ENCODE measurements at places on chromosomes 2 and 18.

DNA sequence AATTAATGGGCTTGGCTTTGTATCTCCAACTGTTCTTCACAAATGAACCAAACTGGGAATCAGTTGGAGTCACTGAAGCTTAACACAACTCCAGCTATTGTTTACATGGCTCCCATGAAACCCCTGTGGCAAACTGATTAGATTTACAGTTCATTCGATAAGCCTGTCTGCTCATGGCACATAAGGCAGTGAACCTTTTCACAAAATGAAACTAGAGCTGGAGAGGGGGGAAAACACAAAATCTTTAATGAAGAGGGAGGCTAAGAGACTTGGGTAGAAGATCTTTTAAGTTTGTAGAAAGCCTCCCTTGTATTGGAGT lies 11.6 kb upstream of the ITGA6 start:
- no peak for DNase-seq

DNA sequence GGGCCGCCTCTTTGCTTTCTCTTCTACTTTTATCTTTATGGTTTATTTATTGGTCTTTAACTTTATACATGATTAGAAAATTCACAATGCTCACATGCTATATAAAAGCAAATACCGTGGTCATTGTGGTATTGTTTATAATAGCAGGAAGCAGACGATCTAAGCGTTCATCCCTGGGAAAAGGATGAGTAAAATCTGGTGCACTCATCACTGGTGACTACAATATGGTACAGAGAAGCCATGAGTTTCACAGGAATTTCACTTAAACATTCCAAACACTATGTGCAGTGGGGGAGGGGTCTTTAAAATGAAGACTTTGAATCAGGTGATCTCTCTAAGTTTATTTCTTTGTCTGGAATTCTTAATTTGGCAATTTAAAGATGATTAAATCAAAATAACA lies 97.9 kb downstream of the SCN3A start:
- DNase-seq = no peak

GRCh38 chr2:44916291-44916690 lies 25.2 kb upstream of the SIX3 start:
- no peak for DNase-seq

DNA sequence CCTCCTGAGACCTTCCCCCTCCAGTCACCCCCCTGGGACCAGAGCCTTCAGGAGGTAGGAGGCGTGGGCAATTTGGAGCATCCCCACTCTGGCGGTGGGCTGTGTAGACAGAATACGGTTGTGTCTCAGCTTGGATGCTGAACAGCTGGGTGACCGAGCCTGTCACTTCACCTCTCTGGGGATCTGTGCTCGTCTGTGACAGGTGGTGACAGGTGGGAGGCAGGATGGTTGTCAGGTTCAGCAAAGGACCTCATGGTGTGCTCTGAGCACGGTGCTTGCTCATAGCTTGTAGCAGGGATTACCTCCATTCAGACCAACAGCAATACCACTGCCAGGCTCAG lies 186.5 kb upstream of the HS6ST1 start:
- no peak for DNase-seq

DNA sequence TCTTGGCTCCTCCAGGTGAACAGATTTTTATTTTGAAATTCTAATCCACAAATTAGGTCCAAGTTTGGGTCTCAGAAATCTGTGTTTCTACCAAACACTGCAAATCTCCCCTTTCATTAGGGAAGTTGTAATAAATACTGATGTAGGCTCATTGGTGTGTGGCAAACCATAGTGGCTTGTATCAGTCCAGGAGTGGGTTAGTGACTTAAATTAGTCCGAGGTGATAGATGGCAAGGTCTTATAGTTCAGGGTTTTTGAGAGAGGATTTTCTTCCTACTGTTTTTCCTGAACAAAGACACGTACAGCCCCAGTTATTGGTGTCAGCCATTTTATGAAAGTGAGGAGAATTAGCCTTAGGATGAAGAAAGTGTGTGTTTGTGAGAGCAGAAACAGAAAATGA lies 74.6 kb downstream of the RPRM start:
- no peak for DNase-seq

DNA sequence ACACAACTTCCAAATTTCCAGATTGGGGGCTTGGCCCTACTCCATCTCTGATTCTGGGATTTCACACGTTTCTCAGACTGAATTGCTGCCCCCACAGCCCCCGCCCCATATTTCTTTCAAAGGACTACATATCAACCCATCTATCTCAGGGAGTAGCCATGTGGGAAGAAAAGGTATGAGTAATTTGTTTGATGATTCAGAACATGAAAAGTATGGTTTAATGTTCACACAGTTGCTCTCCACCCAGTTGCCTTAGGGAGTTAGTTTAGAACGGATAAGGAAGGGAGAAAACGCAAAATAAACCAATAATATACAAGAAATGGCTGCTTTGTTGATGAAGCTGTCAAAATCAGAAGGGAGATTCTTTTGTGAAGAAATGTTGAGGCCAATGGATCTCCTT lies 145.1 kb downstream of the PIEZO2 start:
- DNase-seq = no peak

- no peak for DNase-seq
Observed at GRCh38 chr2:63755216-63755615, 86.5 kb upstream of the UGP2 start.

DNA sequence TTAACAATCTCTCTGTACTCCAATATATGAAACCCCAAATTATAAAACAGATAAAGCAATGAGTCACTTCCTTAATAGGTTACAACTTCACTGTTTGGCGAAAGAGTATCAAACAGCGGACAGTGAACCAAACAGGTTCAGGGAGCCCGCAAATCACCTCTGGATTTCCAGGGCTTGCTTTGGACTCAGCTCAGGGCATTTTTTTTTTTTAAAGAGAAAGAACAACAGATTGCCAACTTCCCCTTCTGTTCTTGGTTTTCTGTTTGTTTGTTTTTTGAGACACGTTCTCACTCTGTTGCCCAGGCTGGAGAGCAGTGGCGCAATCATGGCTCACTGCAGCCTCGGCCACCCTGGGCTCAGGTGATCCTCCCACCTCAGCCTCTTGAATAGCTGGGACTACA lies 52.7 kb downstream of the ABCB11 start:
- DNase-seq = peak; percentile 50

GRCh38 chr2:227363756-227364155 lies 15.3 kb downstream of the TM4SF20 start:
- DNase-seq = no peak

GRCh38 chr2:128727404-128727803 lies 408.7 kb upstream of the HS6ST1 start:
- no peak for DNase-seq

- DNase-seq = no peak
Observed at GRCh38 chr18:58807766-58808165, 56.9 kb upstream of the ZNF532 start.

- DNase-seq = peak; percentile 77
Observed at GRCh38 chr2:75560768-75561565, at the start of gene EVA1A. TSS of gene EVA1A (minus strand) at chr2:75560939. CDS start at chr2:75518140, 42,799 bp downstream.

DNA sequence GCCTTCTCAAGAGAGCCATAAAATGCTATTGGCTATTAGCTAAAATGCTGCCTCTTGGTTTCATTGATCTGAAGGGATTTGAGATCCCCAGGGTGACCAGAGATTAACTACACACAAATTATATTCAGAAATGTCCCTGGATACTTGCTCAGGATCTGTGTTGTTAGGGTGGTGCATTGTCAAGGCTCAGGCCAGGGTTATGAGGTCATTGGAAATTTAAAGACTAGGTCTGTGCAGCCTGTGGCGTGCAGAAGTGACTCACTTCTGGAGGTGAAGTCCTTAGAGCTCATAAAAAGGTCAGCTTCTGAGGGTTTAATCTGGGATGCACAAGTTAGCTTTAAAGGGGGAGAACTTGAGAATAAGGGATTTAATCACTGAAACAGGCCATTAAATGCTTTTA lies 23.5 kb downstream of the LRRTM1 start:
- no peak for DNase-seq

DNA sequence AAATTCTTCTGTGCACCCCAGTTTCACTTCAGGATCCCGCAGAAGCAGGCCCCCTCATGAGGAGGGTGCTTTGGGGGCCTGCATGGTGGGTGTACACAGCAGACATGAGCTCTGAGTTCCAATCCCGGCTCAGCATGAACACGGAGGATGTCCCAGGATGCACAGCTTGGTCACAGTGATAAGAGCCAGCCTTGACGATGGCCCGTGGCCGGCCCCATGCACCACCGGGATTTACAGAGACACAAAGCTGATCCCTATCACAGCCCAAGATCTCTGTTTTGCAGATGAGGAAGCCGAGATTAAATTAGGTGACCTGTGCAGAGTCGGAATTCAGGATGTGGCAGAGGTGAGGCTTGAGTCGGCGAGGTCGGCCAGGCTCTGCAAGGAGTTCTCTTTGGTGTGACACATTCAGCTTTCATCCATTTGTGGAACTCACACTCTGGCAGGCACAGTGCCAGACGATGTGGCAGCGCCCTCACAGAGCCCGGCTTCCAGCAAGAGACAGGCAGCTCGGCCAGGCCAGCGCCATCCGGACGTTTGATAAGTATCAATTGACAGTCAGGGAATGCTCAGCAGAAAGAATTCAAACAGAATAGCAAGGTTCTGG lies 456.3 kb upstream of the MYT1L start:
- DNase-seq = no peak
